ENCODE measurements at places on chromosomes 4 and X.
A peak's percentile ranks its signal among the peaks of the same experiment; 100 is the strongest.

GRCh38 chr4:146567396-146567795, 45.7 kb upstream of the SLC10A7 start:
- no peak overlapping the region for H3K27ac ChIP-seq
- no peaks in the 10 kb centered on the region for H3K4me1 ChIP-seq
- no peak for DNase-seq
- no peaks in the 10 kb centered on the region for H3K36me3 ChIP-seq
- no peak overlapping the region for H3K4me3 ChIP-seq
- H3K27me3 ChIP-seq, result no peaks in the 10 kb centered on the region

- DNase-seq, result no peak
- H3K4me3 ChIP-seq, result no peak overlapping the region
- no peaks in the 10 kb centered on the region for H3K36me3 ChIP-seq
- H3K4me1 ChIP-seq, result no peaks in the 10 kb centered on the region
- no peaks in the 10 kb centered on the region for H3K27me3 ChIP-seq
Measured at GRCh38 chr4:123361195-123361861, 35.3 kb upstream of the SPRY1 start.

DNA sequence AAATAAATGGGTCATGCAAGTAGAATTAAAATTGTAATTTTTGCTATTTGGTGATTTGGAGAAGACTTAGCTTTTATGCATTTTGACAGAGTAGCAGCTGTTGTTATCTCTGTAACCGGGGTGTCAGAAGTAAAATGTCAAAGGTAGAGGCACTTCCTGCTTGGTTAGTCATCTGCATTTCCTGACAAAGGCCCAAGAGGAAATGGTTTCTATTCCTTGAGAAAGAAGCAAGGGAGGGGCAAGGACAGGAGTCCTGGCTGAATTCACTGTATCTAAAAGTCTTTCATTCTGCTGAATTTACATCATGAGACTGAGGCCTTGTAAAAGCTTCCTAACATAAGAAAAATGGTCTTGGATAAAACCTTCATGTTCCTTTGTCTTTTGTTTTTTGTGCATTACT, 550.9 kb upstream of the BOD1L1 start:
- no peaks in the 10 kb centered on the region for H3K27me3 ChIP-seq
- H3K36me3 ChIP-seq, result no peaks in the 10 kb centered on the region
- no peak overlapping the region for H3K27ac ChIP-seq

- no peak overlapping the region for H3K27ac ChIP-seq
- no peak for DNase-seq
- no peaks in the 10 kb centered on the region for H3K27me3 ChIP-seq
- no peaks in the 10 kb centered on the region for H3K36me3 ChIP-seq
Measured at GRCh38 chrX:104567506-104567905, 1.5 kb downstream of the IL1RAPL2 start.

- no peaks in the 10 kb centered on the region for H3K36me3 ChIP-seq
- peak overlapping the region; percentile 92 for H3K4me3 ChIP-seq
- H3K27me3 ChIP-seq, result no peaks in the 10 kb centered on the region
- DNase-seq, result no peak
Measured at GRCh38 chr4:18022572-18023050, 1.1 kb upstream of the LCORL start.

GRCh38 chrX:137545711-137546651, 19.9 kb upstream of the ZIC3 start:
- peaks cover 9% of the 10 kb centered on the region for H3K4me1 ChIP-seq
- no peak overlapping the region for H3K27ac ChIP-seq
- DNase-seq, result no peak
- no peaks in the 10 kb centered on the region for H3K36me3 ChIP-seq
- H3K4me3 ChIP-seq, result no peak overlapping the region

- no peaks in the 10 kb centered on the region for H3K4me1 ChIP-seq
- H3K4me3 ChIP-seq, result no peak overlapping the region
- no peak for DNase-seq
Measured at GRCh38 chr4:28287831-28288233, 1427.2 kb downstream of the STIM2 start.

DNA sequence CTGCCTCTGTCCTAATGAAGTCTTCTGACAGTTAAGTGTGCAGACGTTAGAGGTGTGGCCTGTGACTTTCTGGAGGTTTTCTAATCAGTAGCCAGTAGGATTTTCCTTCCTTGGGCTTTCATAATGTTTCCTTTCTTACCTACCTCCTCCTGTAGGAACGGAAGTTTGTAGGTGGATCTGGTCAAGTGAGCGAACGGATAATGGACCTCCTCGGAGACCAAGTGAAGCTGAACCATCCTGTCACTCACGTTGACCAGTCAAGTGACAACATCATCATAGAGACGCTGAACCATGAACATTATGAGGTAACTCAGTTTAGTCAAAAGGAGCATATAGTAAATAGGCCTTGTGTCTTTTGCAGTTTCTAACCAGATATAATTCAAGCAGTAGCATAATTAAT, 75.0 kb downstream of the MAOA start:
- H3K4me1 ChIP-seq, result no peaks in the 10 kb centered on the region
- no peak for DNase-seq
- no peaks in the 10 kb centered on the region for H3K27me3 ChIP-seq

DNA sequence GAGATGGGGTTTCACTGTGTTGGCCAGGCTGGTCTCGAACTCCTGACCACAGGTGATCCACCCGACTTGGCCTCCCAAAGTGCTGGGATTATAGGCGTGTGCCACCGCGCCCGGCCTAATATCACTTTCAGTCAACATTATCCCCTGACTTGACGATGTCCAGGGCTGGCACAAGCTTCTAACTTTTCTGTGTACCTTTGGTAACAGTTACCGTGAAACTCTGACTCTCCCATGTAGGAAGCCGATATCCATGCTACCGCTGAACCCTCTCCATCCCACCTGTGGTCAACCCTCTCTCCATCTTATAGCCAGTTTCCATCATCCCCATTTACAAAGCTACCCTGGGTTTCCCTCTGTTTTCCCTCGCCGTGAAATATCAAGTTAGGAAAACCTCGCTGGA, 77.5 kb downstream of the CRLF2 start:
- no peak overlapping the region for H3K27ac ChIP-seq
- H3K36me3 ChIP-seq, result no peaks in the 10 kb centered on the region
- no peak for DNase-seq
- no peaks in the 10 kb centered on the region for H3K27me3 ChIP-seq

- DNase-seq, result no peak
- H3K4me1 ChIP-seq, result peaks cover 10% of the 10 kb centered on the region
- no peak overlapping the region for H3K27ac ChIP-seq
- no peak overlapping the region for H3K4me3 ChIP-seq
Measured at GRCh38 chr4:119707336-119707735, 78.7 kb upstream of the PDE5A start.

DNA sequence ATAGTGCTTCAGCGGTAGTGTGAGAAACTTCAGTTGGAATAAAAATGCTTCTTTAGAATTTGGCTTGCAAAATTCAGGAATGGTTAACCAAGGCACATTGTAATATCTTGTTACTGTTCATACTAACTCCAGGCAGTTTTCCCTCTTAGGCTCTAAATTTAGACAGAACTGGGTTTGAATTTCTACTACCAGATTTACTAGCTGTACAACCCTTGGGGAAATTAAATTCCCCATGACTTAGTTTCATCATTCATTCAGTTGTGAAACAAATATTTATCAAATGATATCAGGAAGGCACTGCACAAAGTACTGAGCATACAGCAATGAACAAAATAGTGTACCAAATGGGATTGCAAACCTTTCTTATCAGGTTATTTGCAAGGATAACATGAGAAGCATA, 135.0 kb upstream of the IL15 start:
- H3K36me3 ChIP-seq, result no peaks in the 10 kb centered on the region
- H3K4me1 ChIP-seq, result no peaks in the 10 kb centered on the region
- H3K27me3 ChIP-seq, result no peaks in the 10 kb centered on the region
- DNase-seq, result no peak

DNA sequence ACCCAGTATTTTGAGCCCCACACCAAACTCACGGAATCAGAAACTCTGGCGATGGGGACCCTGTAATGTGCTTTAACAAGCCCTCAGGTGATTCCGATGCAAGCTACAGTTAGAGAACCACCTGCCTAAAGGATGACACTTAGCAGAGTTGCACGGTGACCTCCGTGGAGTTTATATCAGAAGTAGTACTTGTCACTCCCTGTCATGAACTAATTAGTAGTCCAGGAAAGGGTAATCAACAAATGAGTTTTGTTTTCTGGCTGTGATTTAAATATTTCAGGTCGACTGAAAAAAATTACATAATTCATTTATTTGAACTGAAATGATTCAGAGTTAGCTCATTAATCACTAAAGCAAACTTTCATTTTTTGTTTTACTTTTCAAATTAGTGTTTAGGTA, 56.4 kb downstream of the TMA16 start:
- no peak overlapping the region for H3K4me3 ChIP-seq
- peaks cover 6% of the 10 kb centered on the region for H3K4me1 ChIP-seq
- H3K36me3 ChIP-seq, result no peaks in the 10 kb centered on the region
- no peak overlapping the region for H3K27ac ChIP-seq

DNA sequence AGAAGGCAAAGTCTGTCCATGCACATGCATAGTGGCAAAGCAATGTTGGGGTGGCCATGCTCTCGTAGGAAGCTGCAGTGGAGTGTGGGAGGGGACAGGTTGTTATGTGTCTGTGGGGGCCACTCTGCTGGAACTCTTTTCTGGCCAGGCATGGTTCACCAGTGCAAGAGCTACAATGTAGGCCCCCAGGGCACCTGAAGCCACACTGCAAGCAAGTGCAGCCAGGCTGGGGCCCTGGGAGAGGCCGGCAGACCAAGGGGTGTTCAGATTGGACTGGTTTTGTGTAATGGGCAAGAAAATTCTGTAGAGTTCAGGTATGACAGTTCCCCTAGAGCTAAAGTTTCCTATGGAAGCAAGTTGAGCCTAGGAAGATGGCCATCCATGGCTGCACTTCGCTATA, 97.0 kb upstream of the ZC4H2 start:
- H3K36me3 ChIP-seq, result no peaks in the 10 kb centered on the region
- H3K27ac ChIP-seq, result no peak overlapping the region
- no peak overlapping the region for H3K4me3 ChIP-seq
- no peak for DNase-seq
- no peaks in the 10 kb centered on the region for H3K4me1 ChIP-seq

- H3K27ac ChIP-seq, result no peak overlapping the region
- H3K4me1 ChIP-seq, result peaks cover 6% of the 10 kb centered on the region
- no peaks in the 10 kb centered on the region for H3K36me3 ChIP-seq
- DNase-seq, result peak; percentile 36
- H3K4me3 ChIP-seq, result no peak overlapping the region
Measured at GRCh38 chr4:111641813-111642579, 503.3 kb upstream of the FAM241A start.

DNA sequence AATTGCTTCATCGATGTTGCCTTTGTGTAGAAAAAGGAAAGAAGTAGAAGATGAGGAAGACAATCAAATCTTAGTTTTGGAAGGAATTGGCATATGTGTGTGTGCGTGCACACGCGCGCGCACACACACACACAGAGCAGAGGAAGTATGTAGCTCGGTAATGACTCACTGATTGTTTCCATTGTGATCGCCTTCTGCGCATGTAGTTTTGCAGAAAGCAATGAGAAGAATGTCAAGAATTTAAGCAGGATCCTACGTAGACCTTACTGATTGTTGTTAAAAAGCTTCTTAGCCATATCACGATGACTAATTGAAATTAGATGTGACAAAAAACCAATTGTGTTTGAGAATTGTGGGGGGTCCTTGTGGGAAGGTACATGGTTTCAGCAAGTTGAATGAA, 12.8 kb upstream of the LIMCH1 start:
- no peak overlapping the region for H3K27ac ChIP-seq
- no peaks in the 10 kb centered on the region for H3K27me3 ChIP-seq
- DNase-seq, result no peak
- H3K4me1 ChIP-seq, result no peaks in the 10 kb centered on the region
- no peak overlapping the region for H3K4me3 ChIP-seq
- peaks cover 2% of the 10 kb centered on the region for H3K36me3 ChIP-seq

GRCh38 chr4:37220685-37221084, 23.9 kb upstream of the NWD2 start:
- H3K4me1 ChIP-seq, result no peaks in the 10 kb centered on the region
- H3K36me3 ChIP-seq, result no peaks in the 10 kb centered on the region
- no peak for DNase-seq
- H3K4me3 ChIP-seq, result no peak overlapping the region

DNA sequence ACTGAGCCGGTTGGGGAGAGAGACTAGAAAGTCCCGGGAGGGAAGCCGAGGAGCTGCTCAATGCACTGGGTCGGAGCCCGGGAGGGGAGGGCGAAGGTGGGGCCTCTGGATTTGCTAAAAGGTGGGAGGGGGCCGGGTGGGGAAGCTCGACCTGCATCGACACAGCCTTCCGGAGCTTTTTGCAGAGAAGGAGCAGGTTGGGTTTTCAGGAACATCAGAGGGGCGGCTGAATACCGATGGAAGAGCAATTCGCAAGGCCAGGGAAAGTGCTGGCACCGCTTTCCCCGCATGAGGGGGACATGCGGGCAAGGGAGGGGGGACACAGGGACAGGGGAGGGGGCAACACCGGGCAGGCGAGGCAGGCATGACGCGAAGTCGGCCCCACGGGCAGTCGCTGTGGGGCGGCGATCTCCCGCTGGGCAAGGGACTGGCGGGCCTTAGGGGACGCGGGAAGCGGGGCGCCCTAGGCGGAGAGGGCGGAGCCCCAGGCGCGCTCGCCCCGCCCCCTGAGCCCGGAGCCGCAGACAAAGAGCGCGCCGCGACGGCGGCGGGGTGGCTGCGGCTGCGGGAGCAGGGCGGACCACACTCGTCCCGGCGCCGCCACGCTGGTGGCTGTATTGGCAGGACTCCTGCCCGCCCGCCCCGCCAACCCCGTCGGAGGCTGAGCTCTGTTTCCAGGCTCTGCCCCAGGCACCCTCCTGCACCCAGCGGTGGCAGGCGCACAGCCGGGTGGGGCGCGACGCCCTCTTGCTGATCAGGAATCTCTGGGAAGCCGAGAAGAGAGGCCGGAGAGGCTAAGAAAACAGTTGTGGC, 11.6 kb downstream of the PDZD4 start:
- peak; percentile 39 for DNase-seq
- H3K4me3 ChIP-seq, result no peak overlapping the region
- H3K36me3 ChIP-seq, result no peaks in the 10 kb centered on the region
- H3K27ac ChIP-seq, result no peak overlapping the region
- H3K4me1 ChIP-seq, result no peaks in the 10 kb centered on the region
- peaks cover 2% of the 10 kb centered on the region for H3K27me3 ChIP-seq

- H3K36me3 ChIP-seq, result no peaks in the 10 kb centered on the region
- peaks cover 2% of the 10 kb centered on the region for H3K4me1 ChIP-seq
- no peak overlapping the region for H3K4me3 ChIP-seq
- DNase-seq, result no peak
- H3K27me3 ChIP-seq, result no peaks in the 10 kb centered on the region
- no peak overlapping the region for H3K27ac ChIP-seq
Measured at GRCh38 chr4:143357161-143357845, 20.6 kb downstream of the GAB1 start.

DNA sequence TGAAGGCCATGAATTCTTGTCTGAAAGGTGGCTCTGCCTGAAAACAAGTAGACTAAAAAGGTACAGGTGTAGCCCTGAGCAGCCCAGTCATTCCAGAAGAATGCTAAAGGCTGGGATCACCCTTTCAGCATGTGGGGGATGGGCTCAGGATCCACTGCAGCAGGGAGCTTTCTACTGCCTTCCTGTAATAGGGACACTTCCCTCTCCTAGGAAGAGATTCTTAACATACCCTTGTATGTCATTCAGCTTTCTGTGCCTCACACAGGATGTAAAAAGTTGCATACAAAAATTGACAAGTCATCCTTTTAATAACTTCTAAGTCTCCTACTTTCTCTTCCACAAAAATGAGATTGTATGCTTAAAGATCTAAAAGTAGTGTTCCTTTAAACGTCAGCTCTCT, 123.3 kb downstream of the ZNF518B start:
- no peaks in the 10 kb centered on the region for H3K36me3 ChIP-seq
- H3K4me3 ChIP-seq, result no peak overlapping the region
- no peaks in the 10 kb centered on the region for H3K4me1 ChIP-seq
- H3K27ac ChIP-seq, result no peak overlapping the region
- DNase-seq, result no peak
